Brain microvascular endothelial cell (primary cell): ENCODE measurements at places on chromosomes 4 and X.

- no peak for DNase-seq
These were observed 404 bp downstream of the PPP2R3B start for GRCh38 chrX:386239-386767.

DNA sequence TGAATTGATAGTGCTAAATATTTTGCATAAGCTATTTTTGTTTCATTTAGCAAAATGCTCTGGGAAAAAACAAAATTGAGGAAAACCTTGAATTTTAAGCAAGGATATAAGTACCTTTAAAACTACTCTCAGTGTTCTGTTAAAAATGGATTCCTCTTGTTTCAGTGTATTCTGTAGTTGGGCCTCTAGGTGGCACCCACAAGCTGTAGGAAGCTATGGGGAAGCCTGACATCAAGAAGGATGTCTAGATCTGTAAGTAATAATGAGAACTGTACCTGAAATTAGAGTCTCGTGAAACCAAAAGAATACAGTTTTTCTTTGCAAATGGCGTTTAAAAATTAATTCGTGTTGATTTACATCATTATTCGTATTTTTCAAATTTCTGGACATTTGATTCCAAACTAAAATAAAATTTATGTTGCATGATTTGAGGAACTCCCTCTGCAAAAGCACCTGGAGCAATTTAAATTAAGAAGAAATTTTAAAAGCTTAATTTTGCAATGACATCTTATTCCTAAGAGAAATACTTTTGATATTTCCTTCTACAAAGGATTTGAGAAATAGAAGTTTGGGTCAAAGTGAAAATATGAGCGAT lies 51.2 kb downstream of the TMPRSS11E start:
- peak; percentile 34 for DNase-seq

DNA sequence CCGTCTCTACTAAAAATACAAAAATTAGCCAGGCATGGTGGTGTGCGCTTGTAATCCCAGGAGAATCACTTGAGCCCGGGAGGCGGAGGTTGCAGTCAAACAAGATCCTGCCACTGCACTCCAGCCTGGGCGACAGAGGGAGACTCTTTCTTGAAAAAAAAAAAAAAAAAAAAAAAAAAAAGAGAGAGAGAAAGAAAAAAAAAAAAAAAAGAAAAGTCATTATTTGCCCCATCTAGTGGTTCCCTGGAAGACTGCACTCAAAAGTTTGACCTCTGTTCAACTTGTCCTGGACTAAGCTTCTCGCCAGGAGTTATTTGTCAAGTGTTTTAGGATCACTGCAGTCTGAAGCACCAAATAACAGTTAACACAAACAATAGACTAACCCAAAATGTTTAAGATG lies 45.3 kb upstream of the KCTD8 start:
- DNase-seq, result peak; percentile 0

DNA sequence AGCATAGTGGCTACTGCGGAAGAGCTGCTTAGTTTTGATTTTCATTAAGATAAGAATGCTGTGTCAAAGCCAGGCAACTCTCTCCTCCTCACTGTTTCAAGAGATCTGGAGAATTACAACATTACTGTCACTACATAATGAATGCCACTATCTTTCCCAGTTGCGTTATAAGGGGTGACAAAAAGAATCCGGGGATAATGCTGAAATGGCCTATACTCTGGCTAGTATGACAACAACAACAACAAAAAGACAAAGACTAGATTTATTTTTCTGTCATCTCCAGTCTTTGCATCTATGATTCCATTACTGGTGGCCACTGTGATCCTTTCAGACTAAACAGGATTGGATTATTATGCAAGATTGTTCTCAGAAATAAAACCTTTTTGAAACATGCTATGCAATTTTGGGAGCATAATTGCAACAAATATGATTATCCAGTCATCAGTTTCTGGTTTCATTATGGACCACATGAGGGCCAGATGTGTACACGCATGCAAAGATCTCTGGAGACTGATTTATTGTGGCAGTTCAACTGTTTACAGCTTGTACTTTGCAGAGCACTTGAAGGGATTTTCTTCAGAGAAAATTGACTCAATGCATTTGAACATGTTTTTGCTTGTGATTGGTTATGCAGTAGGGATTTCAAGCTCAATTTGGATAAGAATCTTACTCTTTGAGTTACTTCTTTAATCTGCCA lies 31.1 kb upstream of the SPANXB1 start:
- DNase-seq, result no peak

DNA sequence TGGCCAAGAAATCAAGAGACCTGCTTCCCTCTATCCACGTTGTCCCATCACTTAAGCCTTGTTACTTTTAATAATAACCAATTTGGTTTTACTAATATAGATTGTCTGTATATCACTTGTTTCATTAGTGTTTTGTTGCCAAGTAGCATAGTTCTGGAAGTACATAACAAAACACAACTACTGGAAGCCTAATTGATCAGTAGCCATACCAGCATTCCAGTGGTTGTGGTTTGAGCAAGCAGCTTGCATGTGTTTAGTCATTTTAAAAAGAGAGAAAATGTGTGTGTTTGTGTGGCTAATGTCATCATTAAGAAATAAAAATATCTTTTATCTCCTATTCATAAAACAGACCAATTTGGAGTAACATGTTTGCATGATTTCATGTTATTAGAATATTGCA lies 70.8 kb downstream of the PTPN13 start:
- DNase-seq, result peak; percentile 70

GRCh38 chrX:153321381-153322124 lies at the start of gene PNMA6F:
Gene PNMA6F (minus strand): TSS chrX:153321767. CDS start chrX:153320674, 1,093 bp downstream.
- DNase-seq, result no peak

- DNase-seq, result peak; percentile 86
These were observed 2.9 kb downstream of the RAPGEF2 start for GRCh38 chr4:159105761-159106243.

DNA sequence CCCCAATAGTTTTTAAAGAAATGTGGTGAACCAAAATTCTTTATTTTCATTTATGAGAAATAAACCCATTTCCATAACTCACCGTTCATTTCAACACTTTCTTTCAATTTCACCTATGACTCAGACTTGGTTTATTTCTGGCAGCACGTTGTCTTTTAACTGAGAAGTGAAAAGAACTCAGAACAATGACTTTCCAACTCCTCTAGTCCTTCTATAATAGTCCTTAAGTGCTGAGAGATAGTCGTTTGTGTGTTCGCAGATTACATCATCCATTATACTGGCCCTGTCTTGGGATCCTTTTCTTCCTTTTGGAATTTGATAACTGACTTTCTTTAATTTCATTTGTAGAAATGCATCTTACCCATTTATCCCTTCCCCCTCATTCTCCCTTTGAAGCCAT lies 113.6 kb downstream of the GLUD2 start:
- DNase-seq, result no peak

DNA sequence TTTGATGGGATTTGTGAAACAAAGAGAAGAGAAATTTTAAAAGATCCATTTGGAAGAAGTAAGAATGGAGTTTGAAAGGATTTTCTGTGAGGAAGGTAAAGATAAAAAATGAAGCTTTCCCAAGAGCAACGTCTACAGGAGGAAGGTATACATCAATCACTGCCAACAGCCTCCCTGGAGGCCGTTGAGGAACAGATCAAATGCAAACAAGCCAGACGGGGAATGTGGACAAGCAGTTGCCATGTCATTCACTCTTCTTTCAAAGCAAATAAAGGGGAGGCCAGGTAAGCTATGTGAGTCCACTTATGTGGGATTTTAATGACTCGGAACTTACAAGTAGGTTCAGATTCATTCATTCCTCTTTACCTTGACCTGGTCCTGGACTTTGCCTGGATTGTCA lies 1020.5 kb upstream of the AGA start:
- DNase-seq, result no peak

- peak; percentile 1 for DNase-seq
These were observed 113.7 kb upstream of the NEXMIF start for GRCh38 chrX:75038925-75039324.

GRCh38 chr4:8267077-8267476 lies 2.5 kb upstream of the HTRA3 start:
- no peak for DNase-seq

DNA sequence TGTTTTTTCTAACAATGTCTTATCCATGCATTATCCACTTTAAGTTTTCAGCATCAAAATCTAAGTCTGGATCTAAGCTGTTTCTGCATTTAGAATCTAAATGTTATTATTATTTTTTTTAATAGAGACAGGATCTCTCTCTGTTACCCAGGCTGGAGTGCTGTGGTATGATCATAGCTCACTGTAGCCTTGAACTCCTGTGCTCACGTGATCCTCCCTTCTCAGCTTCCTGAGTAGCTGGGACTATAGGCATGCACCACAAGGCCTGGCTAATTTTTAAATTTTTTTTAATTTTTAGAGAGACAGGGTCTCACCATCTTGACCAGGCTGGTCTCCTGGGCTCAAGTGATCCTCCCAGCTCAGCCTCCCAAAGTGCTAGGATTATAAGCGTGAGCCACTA lies 52.7 kb downstream of the WDR19 start:
- no peak for DNase-seq

DNA sequence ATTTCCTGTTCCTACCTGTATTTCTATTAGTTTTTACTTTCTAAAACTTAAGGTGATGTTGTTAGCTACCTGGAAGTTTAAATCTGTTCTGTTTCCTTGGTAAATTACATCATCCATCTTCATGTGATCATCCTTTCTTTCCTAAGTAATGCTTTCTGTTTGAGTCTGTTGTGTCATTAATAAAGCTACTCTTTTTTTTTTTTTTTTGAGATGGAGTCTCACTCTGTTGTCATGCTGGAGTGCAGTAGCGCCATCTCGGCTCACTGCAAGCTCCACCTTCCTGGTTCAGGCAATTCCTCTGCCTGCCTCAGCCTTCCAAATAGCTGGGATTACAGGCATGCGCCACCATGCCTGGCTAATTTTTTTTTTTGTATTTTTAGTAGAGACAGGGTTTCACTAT lies 73.3 kb downstream of the FIP1L1 start:
- peak; percentile 11 for DNase-seq
